AG08396 (cell line): ENCODE measurements at places on chromosomes 3 and 15.

DNA sequence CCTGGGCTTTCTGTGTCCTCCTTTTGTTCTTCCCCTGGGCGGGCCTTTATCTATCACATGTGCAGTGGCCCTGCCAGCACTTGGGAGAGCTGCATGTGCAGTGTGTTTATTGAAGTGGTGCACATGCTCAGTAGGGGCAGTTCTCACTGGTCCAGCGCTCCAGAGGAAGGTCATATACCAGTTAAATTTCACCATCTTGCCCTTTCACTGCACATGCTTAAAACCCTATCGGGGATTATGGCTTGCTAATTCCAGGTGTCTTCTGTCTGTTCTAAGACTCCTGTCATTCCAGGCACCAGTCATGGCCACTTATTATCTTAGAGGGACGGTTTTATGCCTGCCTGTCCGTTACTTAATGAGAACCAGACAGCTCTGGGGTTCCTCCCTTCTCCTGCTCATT is 52.2 kb downstream of the ROPN1B start:
- DNase-seq, result no peak

DNA sequence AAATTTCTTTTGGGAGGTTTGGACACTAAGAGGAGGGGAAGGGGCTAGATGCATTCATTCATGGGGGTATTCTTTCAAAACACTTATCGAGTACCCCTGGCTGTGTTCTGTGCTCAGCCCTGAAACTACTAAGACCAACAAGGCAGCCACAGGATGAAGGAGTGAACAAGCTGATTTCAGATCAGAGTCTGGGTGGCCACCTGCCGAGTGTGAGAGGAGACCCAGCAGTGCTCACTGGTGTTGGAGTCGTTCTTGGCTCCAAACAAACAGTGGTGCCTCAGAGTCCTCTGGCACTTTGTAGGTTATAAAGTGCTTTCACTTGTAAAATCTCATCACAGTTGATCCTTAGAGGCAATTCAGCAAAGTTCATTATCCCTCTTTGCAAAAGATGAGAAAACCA is 48.8 kb upstream of the CMTM8 start:
- DNase-seq, result no peak

GRCh38 chr3:190429681-190430080 is 20.0 kb downstream of the TMEM207 start:
- no peak for DNase-seq

- no peak for DNase-seq
These were observed 81.5 kb downstream of the DLG1 start for GRCh38 chr3:197216914-197217313.

- peak; percentile 92 for DNase-seq
These were observed at the start of gene RFT1 for GRCh38 chr3:53130179-53131061. Gene RFT1, minus strand, starts transcription at chr3:53130435. Its CDS starts 35 bp downstream, at chr3:53130400.

DNA sequence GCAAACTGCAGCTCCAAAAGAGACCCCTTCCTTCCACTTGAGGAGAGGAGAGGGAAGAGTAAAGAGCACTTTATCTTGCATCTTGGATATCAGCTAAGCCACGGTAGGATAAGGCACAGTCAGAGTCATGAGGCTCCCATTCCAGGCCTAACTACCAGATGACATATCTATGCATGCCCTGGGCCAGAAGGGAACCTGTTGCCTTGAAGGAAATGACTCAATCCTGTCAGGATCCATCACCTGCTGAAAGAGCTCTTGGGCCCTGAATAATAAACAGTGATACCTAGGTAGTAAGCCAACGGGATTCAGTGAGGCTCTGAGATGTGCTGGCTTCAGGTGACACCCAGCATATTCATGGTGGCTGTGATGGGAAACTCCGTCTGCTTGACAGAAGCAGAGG is 118.5 kb upstream of the EPHA3 start:
- DNase-seq, result no peak

- no peak for DNase-seq
These were observed 14.6 kb downstream of the SLC25A36 start for GRCh38 chr3:140956058-140956835.

DNA sequence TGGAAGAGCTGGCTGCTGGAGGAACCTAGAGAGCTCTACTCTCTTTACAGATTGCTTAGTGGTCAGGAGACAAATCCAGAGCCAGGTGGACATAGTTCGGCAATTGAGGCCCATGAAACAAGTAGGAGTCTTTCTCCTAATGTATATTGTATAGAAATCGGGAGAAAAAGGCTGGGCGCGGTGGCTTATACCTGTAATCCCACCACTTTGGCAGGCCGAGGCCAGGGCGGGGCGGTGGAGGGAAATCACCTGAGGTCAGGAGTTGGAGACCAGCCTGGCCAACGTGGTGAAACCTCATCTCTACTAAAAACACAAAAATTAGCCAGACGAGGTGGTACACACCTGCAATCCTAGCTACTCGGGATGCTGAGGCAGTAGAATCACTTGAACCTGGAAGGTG is 10.8 kb downstream of the RAD54L2 start:
- DNase-seq, result no peak

GRCh38 chr15:67462875-67463274 is 58.1 kb upstream of the C15orf61 start:
- DNase-seq, result no peak

DNA sequence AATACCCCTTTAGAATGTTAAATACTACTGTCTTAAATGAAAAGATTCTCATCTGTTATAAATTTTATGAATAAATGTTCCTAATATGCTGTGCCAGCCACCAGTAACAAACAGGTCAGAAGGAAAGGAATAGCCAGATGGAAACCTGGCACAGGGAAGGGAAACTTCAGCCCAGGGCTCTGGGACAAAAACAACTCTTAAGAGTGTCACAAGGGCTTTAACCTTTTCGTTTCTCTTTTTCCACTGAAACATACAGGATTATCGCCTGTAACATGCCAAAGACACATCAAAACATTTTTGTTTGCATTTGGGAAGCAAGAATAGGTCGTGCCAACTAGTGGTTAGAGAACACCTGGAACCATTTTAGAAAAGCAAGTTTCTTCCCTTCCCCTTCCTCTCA is 109.0 kb upstream of the NEDD4 start:
- no peak for DNase-seq

- peak; percentile 61 for DNase-seq
These were observed 33.1 kb downstream of the CDC25A start for GRCh38 chr3:48155122-48155521.

DNA sequence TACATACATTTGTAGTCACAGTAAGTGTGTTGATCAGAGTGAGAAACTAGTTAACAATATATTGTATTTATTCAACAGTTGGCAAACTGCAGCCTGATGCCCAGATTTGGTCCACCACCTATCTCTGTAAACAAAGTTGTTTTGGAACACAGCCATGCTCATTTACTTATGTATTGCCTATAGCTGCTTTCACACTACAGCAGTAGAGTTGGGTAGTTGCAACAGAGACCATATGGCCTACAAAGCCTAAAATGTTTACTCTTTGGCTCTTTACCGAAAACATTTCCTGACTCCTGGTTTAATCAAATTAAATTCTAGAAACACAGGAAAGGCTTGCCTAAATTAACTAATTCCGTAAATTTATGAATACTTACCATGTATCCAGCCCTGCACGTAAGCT is 39.4 kb downstream of the CMC1 start:
- no peak for DNase-seq

- DNase-seq, result no peak
These were observed 153.3 kb downstream of the NUP210 start for GRCh38 chr3:13266651-13267362.

- no peak for DNase-seq
These were observed 707.8 kb upstream of the GOLIM4 start for GRCh38 chr3:168803536-168803935.

- no peak for DNase-seq
These were observed 59.2 kb downstream of the RSRC1 start for GRCh38 chr3:158169091-158169491.

DNA sequence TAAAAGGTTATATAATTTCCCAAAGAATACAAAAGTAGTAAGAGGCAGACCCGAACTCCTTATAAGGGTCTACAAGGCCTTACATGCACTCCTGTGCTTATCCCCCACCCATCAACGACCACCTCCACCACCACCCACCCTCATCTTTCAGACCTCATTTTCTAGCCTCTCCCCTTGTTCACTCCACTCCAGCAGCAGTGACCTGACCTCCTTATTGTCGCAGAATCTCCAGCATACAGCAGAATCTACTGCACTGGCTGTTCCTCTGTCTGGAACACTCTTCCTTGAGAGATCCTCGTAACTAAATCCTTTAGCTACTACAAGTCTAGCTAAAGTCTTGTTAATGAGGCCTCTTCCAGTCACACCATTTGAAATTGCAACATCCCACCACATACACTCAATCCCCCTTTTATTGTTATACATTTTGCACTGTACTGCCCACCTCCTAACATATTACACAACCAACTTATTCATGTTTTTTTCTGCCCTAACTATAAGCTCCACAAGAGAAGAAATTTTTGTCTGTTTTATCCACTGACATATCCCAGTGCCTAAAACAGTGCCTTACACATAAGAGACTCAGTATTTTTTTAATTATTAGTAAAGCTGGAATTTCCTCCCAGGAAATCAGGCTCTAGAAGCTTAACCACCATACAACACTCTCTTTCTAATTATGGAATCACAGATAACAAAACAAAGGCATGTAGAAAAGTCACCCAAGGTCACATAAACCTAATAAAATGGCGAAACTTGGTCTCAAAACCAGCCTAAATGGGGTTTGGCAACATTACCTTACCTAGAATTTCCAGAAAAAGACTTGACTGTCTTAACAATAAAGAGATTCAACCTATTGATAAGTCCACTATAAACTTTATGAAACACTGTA is 40.2 kb downstream of the ZNF148 start:
- no peak for DNase-seq

DNA sequence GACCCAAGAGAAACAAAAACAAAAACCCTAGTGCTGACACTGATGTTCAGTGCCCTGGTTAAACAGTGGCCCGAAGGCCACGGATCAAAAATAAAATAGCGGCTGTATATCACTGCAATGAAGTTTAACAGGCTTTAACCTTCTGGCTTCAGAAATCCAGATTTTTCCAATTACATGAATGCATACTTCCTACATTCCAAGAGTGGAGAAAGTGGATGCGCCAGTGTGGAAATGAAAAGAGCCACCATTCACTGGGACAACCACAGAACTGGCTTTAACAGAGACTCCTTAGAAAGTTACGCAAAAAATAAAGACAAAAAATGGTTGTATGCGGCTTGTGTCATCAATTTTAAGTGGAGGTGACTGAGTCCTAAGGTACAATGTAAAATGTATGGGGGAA is 522.2 kb downstream of the FHIT start:
- DNase-seq, result no peak

DNA sequence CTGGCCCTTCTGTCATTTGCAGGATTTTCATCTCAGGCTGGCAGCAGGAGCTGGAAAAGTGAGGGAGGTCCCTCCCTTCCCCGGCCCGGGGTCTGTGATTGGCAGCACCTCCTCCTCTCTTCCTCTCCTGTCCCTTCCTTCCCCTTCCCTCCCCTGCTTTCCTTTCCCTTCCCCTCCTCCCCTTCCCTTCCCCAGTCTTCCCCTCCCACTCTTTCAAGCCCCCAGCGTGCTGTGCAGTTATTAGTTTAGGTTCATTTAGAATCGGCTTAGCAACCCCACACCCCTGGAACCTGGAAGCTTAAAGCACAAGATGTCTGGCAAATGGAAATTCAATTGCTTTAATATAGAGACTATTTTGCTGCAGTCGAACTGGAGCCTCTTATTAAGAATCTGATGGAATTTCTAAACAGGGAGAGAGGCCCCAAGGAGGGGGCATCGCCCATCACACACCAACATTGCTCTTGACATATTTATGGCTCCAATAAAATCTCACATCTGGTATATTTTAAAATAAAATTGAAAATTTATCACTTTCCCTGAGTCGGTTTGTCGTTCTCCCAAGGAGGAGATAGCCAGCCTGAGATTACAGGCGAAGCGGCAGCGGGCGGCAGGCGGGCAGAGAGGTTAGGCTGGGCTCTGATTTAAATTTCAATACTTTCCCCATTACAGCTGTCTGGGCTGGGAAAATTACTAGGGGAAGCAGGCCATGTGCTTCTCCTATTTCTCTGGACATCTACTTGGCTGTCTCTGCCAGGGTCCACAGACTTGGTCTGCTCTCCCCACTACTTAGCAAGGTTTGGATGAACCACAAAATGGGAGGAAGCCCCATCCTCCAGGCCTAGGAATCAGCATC is 98.9 kb downstream of the LINGO1 start:
- no peak for DNase-seq

DNA sequence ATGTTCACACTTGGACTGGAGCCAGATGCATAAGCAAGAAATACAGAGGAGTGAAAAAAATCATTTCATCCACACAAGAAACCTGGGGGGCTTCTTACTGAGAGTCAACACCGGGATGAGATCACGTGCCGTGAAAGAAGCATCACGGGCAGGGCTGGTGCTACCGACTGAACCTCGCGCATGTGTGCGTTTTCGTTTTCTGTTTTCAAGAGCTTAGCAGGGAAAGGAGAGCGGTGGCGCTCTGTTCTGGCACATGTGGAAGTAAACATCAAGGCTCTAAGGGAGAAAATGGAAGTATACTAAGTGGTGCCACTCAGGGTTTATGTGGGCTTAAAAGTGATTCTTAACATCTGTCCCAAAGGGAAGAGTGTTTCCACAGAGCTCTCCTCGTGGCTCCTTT is 55.9 kb downstream of the VGLL4 start:
- no peak for DNase-seq

- peak; percentile 11 for DNase-seq
These were observed 30.2 kb upstream of the ADAMTS9 start for GRCh38 chr3:64717872-64718613.

- peak; percentile 14 for DNase-seq
These were observed 53.7 kb downstream of the CGGBP1 start for GRCh38 chr3:88005066-88005465.

GRCh38 chr3:149479621-149480325 is 5.3 kb downstream of the TM4SF4 start:
- DNase-seq, result no peak

GRCh38 chr15:98798375-98798893 is 150.1 kb downstream of the IGF1R start:
- no peak for DNase-seq

- no peak for DNase-seq
These were observed 170.7 kb downstream of the TIGIT start for GRCh38 chr3:114464548-114464947.
